ENCODE measurements at places on chromosomes 11 and 22.

- no peak for DNase-seq
- no peaks in the 10 kb centered on the region for H3K27me3 ChIP-seq
- H3K27ac ChIP-seq: no peak overlapping the region
- H3K4me3 ChIP-seq: no peak overlapping the region
- H3K36me3 ChIP-seq: no peaks in the 10 kb centered on the region
Measured at GRCh38 chr11:24131698-24132097, 365.2 kb upstream of the LUZP2 start.

DNA sequence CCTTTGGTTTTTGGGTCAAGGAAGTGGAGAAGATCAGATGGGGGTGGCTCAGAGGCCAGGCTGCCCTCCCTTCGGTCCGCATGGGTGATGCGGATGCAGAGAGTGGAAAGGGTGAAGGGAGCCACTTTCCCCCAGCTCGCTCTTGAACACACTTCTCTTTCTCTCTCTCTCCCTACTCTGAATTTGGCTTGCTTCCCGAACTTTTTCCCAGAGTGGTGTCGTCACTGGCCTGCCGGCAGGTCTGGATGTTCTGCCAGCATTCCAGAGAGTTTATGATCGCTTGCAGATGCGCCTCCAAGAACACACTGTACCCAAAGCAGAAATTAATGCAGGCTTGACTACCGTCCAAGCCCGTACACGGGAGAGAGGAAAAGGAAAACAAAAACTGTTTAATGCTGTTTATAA lies 103.2 kb downstream of the ZBTB16 start:
- no peak for DNase-seq
- H3K4me3 ChIP-seq: no peak overlapping the region
- H3K4me1 ChIP-seq: peaks cover 17% of the 10 kb centered on the region
- no peaks in the 10 kb centered on the region for H3K36me3 ChIP-seq
- no peak overlapping the region for H3K27ac ChIP-seq

DNA sequence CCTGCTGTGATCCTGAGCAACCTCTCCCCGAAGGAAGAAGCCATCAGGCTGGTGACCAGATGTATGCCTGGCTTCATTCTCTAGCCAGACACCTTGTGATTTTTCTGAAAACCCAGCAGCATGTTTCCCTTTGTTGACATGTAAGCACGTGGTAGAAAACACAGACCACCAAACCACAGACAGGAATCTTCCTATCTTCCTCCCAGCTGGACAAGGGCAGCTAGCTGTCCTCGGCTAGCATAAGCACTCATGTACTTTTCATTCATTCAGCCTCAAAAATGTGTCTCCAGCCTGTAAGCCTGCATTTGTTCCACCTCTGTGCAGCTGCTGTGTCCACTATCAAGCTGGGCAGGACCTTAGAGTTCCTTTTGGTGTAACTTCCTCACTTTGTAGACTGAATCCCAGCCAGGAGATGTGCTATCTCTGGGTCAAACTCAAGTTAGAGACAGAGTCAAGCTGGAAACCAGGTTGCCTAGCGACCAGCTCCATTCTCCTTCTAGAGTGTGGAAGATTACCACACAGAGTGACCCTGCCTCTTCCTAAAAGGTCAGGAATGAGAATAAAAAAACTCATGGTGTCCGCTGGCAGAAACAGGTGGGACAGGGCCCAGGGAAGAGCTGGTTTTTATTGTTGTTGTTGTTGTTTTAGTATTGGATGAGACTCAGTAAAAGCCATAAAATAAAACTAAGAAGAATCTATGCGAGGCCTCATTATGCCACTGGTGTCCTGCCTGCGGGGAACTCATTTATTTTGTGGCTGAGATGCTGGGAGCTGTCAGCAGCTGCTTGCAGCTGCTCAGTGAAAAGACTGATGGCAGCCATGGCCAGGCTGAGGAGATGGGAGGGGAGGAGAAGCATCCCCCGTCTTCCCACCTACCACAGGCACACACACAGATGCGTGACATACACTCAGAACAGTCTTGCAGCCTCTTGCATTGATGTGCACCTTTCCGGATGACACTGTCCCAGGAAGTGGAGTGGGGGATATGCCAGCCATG lies 7.4 kb upstream of the CLMP start:
- no peak for DNase-seq
- peak overlapping the region; percentile 58 for H3K27ac ChIP-seq
- H3K4me3 ChIP-seq: no peak overlapping the region

GRCh38 chr11:110951037-110951949 lies 239.1 kb upstream of the ARHGAP20 start:
- no peak overlapping the region for H3K4me3 ChIP-seq
- no peaks in the 10 kb centered on the region for H3K27me3 ChIP-seq
- no peak for DNase-seq
- H3K27ac ChIP-seq: no peak overlapping the region
- H3K36me3 ChIP-seq: no peaks in the 10 kb centered on the region

GRCh38 chr11:118929501-118930093 lies 3.9 kb upstream of the BCL9L start:
- no peak overlapping the region for H3K27ac ChIP-seq
- H3K4me3 ChIP-seq: peak overlapping the region; percentile 81
- DNase-seq: peak; percentile 71

- DNase-seq: no peak
- no peak within 1 kb of the TSS for H3K27ac ChIP-seq
- H3K4me3 ChIP-seq: no peak within 1 kb of the TSS
- peaks cover 10% of the 10 kb centered on the region for H3K27me3 ChIP-seq
- H3K36me3 ChIP-seq: peaks cover 3% of the 10 kb centered on the region
Measured at GRCh38 chr22:50058061-50058905, at the start of gene TTLL8. TSS of gene TTLL8 (minus strand) at chr22:50058298.

DNA sequence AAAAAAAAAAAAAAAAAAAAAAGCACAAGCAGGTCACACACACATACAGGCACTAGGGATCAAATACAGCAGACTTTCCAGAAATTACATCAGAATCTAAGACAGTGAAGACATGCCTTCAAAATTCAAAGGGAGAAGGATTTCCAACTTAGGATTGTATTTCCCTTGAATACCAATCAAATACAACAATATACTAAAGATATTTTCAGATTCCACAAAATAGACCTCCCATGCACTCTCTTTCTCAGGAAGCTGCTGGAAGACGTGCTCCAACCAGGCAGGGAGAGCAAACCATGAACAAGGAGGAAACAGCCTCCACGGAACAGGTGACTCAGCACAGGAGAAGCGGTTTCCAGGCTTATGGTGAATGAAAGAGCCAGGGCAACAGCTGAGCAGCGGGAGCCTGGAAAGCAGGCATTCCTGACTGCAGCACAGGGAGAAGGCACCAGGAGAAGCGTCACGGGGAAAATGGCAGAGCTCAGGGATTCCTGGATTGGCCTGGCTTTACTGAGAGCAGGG lies 32.0 kb downstream of the TMEM184B start:
- H3K36me3 ChIP-seq: peaks cover 5% of the 10 kb centered on the region
- peak overlapping the region; percentile 75 for H3K27ac ChIP-seq
- peaks cover 7% of the 10 kb centered on the region for H3K27me3 ChIP-seq
